GM12878 (cell line): ENCODE measurements at places on chromosomes 5 and 9. TPM values are rescaled to one million over a fixed set of nuclear protein-coding genes. Genes with fewer than 3 reads are reported as not detected.

GABRA1 gene
- polyA plus RNA-seq = not detected in 2 replicates

ARHGAP26 gene
- polyA plus RNA-seq = 19.0 and 24.3 TPM in 2 replicates

GRM6 gene
- not detected in 2 replicates for polyA plus RNA-seq

STPG3 gene
- polyA plus RNA-seq = not detected in 2 replicates

MARCOL gene
- polyA plus RNA-seq = not detected in 2 replicates

AGXT2 gene
- not detected in 2 replicates for polyA plus RNA-seq

PCDHGB7 gene
- 0.35 and 0.37 TPM in 2 replicates for polyA plus RNA-seq

HRCT1 gene
- polyA plus RNA-seq = not detected in 2 replicates

CCDC187 gene
- polyA plus RNA-seq = not detected in 2 replicates

CAMK2A gene
- polyA plus RNA-seq = not detected in 2 replicates

PCDHGA10 gene
- 1.5 and 1.6 TPM in 2 replicates for polyA plus RNA-seq

TYRP1 gene
- not detected in 2 replicates for polyA plus RNA-seq

GPR151 gene
- polyA plus RNA-seq = not detected in 2 replicates

MYOZ3 gene
- polyA plus RNA-seq = 0.32 TPM in 1 of 2 replicates, not detected in the other

SLC46A2 gene
- polyA plus RNA-seq = not detected in 2 replicates

ABO gene
- polyA plus RNA-seq = 0.10 TPM in 1 of 2 replicates, not detected in the other

FOXI1 gene
- polyA plus RNA-seq = not detected in 2 replicates

C9 gene
- not detected in 2 replicates for polyA plus RNA-seq

SPAG8 gene
- polyA plus RNA-seq = 0.77 and 1.4 TPM in 2 replicates

PKD2L2 gene
- polyA plus RNA-seq = 0.40 and 0.74 TPM in 2 replicates

IL13 gene
- polyA plus RNA-seq = not detected in 2 replicates

CRB2 gene
- 0.08 and 0.15 TPM in 2 replicates for polyA plus RNA-seq

MCIDAS gene
- not detected in 2 replicates for polyA plus RNA-seq

SARDH gene
- polyA plus RNA-seq = not detected in 2 replicates

ZDHHC11B gene
- polyA plus RNA-seq = not detected in 2 replicates

FBN2 gene
- polyA plus RNA-seq = 0.07 TPM in 1 of 2 replicates, not detected in the other

TMOD1 gene
- 42.7 and 44.1 TPM in 2 replicates for polyA plus RNA-seq

LMX1B gene
- polyA plus RNA-seq = not detected in 2 replicates

PCDHB8 gene
- not detected in 2 replicates for polyA plus RNA-seq

INSL6 gene
- polyA plus RNA-seq = 0.42 and 0.84 TPM in 2 replicates

C8G gene
- 0.42 TPM in 1 of 2 replicates, not detected in the other for polyA plus RNA-seq

ENG gene
- polyA plus RNA-seq = 4.2 and 6.0 TPM in 2 replicates

GTF2H2C gene
- 74.0 and 80.1 TPM in 2 replicates for polyA plus RNA-seq

SH2D3C gene
- polyA plus RNA-seq = 20.7 and 20.8 TPM in 2 replicates

BNC2 gene
- polyA plus RNA-seq = 0.21 and 0.44 TPM in 2 replicates

PTPDC1 gene
- polyA plus RNA-seq = 2.4 and 2.8 TPM in 2 replicates

CCDC183 gene
- 0.90 and 1.2 TPM in 2 replicates for polyA plus RNA-seq

SLC6A19 gene
- not detected in 2 replicates for polyA plus RNA-seq
